HFF-Myc (cell line): ENCODE measurements at places on chromosomes 12 and 14.

GRCh38 chr12:89884416-89884898 is 175.8 kb upstream of the ATP2B1 start:
- DNase-seq: no peak

DNA sequence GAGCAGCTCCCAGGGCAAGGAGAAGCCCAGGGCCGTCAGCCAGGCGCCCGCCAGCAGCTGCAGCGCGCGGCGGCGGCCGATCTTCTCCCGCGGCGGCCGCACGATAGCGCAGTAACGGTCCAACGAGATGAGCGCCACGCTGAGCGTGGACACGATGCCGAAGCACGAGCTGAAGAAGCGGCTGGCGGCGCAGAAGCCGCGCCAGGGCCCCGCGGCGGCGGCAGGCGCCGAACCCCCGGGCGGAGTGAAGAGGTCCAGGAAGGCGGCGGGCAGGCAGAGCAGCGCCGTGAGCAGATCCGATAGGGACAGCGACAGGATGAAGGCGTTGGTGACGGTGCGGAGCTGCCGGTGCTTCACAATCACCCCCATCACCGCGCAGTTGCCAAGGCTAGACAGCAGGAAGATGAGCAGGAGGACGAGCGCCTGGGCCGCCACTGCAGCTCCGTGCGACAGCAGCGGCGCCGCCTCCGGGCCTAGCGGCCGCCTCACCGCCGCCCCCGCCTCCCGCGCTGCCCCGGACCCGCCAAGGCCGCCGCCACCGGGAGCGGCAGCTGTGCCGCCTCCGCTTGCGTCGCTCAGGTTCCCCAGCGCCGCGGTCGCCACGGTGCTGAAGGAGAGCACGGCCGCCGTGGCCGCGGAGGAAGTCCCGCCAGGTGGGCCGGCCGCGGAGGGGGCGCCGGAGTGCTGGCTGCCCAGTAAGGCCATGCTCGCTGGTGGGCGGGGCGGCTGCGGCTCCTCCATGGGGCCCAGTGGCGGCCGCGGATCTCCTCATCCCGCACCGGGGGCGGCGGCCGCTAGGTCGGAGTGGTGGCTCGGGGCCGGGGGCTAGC is 479 bp downstream of the GPR135 start:
- no peak for DNase-seq

- no peak for DNase-seq
Measured at GRCh38 chr14:62015945-62016344, 253.7 kb downstream of the SNAPC1 start.

GRCh38 chr12:77723308-77723707 is 107.4 kb upstream of the NAV3 start:
- DNase-seq: no peak

DNA sequence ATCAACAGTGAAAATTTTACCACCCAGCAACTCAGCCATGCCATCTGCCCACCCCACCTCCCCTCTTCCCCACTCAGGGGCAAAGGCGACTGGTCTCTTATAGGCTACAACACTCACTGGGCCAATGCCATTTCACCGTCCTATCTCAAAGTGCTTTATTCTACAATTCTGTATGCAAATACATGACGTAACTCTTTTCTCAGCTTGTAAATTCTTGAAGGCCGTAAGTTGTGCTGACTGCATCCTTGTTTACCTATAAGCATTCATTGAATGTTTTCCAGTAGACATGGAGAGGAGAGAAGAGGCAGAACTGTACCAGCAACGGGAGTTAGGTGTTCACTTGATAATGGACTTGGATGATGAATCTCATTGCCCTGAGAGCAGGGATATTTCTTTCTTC is 15.6 kb downstream of the BCL2L14 start:
- DNase-seq: no peak

- DNase-seq: no peak
Measured at GRCh38 chr14:102784892-102785594, 7.8 kb downstream of the TRAF3 start.

- peak; percentile 91 for DNase-seq
Measured at GRCh38 chr12:32501835-32502333, 102.5 kb downstream of the FGD4 start.

DNA sequence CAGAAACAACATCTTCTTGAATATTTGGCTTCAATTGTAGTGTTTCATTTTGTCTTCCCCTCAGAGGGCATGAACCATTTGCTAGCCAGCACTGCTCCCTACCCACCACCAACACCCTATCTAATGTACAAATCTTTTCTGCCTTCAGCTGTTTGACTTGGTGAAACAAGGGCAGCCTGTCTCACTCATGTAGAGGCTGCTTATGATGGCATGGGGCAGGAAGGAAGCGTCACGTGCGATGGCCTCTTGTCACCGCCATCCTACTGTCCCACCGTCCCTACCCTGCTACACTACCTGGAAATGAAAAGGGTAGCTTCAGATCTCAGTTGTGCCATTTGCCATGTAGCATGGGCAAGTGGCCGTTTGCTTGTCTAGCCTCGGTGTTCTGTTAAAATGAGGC is 29.9 kb upstream of the LRTM2 start:
- no peak for DNase-seq

GRCh38 chr14:49915085-49915484 is 22.2 kb downstream of the ARF6 start:
- no peak for DNase-seq

- no peak for DNase-seq
Measured at GRCh38 chr12:86634456-86635410, 378.5 kb upstream of the MGAT4C start.

DNA sequence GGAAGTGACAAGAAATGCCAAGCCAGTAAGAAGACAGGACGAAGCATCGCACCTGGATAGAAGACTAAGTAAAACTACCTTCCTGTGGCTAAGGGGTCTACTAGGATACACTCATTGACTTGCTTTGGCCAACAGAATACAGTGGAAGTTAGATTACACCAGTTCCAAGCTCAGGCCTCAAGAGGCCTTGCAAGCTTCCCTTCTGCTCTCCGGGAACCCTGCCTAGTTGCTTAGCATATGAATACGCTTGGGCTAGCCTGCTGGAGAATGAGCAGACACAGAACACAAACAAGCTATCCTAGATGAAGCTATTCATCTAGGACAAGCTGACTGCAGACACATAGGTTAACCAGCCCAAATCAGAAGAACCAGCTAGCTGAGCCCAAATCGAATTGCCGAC is 97.0 kb downstream of the DPF3 start:
- no peak for DNase-seq

- no peak for DNase-seq
Measured at GRCh38 chr12:92929983-92930382, 888 bp upstream of the EEA1 start.

- no peak for DNase-seq
Measured at GRCh38 chr14:33933386-33933933, 17.4 kb downstream of the EGLN3 start.

DNA sequence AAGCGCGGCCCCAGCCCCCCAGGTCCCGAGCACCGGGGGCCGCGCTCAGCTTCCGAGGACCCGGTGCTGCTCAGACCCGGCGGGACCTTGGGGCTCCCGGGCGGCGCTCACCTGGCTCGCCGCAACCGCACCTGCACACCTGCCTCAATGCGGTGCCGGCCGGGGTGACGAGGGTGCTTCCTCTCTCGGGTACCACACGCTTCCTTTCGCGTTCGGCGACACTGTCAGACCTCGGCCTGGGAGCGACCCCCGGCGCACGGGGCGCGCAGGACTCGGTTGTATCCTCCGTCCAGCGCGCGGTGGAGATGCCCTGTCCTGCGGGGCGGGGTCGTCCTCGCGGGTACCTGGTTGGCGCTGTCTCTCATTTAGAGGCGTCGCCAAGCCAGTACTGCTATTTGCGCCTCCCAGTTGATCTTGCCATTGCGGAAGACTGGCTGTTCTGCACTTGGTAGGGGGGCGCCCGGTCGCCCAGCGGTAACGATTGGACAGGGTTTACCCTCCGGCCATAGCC is 718 bp downstream of the PACS2 start:
- no peak for DNase-seq

DNA sequence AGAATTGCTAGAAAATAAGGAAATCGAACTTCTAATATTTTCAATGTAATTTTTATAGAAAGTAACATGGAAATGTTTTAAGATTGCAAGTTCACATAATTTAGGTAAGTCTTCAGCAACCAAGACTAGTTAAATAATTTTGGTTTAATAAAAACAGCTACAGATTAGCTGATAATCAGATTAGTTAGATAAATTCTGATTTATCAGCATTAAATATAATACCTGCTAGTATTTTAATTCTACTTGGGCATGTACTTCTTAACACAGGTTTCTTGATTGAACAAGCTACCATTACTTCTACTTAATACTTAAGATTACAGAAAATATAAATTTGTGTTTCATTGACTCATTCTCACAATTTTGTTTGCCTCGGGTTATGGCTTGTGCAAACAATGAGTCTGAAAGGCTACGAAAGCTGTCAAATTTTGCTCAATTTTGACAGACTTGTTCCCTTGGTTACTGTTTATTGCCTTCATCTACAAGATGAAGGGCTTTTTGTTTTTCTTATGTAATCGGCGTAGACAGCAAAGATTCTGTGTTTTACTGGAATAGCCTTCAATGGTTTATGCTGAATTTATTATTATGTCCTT is 116.1 kb upstream of the NUDT4 start:
- DNase-seq: no peak

- no peak for DNase-seq
Measured at GRCh38 chr12:118065380-118065779, 4.4 kb upstream of the WSB2 start.

DNA sequence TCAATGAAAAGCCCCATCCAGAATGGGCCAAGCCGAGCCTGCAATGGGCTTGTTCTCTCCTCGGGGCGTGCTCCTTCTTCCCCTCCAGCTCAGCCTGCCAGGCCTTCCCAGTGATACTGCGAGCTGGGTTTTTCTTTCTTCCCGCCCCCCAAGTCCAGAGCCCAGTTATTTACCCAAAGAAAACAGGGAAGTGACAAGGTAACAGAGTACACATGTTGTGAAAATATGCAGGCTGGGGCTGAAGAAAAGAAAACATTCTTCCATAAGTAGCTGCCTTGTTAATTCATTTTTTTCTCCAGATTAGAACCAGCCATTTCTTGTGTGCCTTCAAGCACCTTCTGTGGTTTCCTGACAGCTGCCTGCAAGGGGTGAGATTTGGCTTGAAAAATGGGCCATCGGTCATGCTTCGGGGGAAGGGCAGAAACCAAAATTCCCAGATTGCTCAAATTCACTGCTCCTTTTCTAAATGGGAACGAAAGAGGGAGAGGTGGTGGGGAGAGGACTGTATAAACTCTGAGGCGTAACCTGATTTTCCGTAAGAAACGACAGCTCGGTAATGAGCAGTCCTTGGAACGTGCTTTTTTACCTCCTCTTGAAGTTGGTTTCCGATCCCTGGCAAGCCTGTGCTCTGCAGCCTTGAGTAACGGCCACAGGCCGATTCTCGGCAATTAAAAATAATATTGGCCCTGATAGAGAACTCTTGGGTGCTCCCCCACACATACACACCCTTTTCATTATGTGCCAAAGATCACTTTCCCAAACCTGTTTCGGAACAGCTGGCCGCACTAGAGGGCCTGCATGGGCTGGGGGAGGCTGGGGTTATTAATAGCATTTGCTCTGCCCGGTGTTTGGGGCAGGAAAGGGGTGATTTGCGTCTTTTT is 229.4 kb downstream of the ZFP36L1 start:
- DNase-seq: no peak

DNA sequence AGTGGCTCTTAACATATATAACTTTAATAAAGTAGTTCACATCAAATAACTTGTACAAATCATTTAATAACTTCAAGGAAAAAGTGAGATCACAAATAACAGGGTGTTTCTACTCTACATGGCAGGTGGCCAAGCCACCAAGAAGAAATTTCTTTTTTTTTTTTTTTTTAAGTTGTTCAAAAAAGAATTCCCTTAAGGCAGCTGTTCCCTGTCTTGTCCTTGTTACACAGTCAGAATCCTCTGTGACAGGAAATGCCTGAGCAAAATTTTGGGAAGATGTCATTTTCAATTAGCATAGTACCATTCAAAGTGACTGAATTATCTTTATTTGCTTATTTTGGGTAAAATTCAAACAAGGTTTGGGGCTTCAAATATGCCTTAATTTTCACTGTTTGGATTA is 79.4 kb downstream of the LIN7A start:
- DNase-seq: no peak

- no peak for DNase-seq
Measured at GRCh38 chr12:62656591-62657362, 190.2 kb downstream of the MON2 start.

DNA sequence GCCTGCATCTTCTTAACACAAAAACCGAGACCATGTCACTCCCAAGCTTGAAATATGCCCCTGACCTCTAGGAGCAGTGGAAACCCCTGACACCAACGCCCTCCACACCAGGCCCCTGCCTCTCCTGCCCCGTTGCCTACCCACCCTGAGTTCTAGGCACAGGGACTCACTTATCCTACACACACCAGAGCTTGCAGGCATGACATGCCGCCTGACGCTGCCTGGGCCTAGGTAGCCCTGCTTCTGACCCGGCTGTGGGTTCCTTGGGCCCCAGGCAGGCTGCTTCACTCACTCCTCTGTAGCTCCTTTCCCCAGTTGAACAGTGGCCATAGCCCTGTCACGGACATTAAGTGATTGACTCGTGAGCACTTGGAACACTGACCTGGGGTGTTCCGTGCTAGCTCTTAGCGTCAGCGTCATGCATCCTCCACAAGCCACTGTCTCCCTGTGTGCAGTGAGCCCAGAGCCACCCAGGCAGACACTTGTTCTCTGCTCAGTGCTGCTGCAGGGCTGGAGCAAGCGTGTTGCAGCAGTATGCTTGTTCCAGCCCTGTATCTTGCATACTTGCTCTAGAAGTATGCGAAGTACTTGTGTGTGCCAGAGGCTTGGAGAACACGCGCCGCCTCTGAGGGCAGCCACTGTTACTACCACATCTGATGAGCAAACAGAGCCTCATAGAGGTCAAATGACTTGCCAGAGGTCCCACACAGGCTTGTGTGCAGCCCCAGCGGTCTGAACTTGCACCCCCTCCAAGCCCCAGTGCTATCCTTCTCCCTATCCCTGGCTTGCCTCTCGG is 15.6 kb downstream of the OTUB2 start:
- DNase-seq: no peak

- DNase-seq: no peak
Measured at GRCh38 chr14:75896341-75896740, 85.5 kb downstream of the TGFB3 start.

- no peak for DNase-seq
Measured at GRCh38 chr14:50397390-50398188, 908 bp upstream of the CDKL1 start.

DNA sequence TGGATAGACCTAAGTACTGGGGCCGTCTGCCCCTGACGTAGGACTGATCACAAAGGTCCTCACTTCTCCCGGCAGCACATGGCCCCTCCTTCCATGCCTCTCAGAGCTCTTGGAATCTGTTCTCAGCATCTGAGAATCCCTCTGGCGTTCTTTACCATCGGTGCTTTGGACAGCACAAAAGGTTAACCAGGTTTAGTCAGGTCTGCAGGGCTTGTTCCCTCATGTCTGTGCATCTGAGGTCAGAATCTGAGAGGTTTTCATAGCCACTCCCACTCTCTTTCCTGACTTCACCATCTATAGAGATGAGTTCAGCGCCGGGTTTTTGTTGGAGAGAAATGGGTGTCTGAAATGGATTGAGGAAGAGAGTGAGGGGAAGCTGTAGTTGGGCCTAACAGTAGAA is 130.0 kb upstream of the ARHGAP5 start:
- no peak for DNase-seq

- DNase-seq: no peak
Measured at GRCh38 chr12:77682488-77682887, 148.2 kb upstream of the NAV3 start.
